ENCODE measurements at places on chromosomes 5 and 9. TPM values are rescaled to one million over a fixed set of nuclear protein-coding genes. Genes with fewer than 3 reads are reported as not detected.

The INSL4 gene
- not detected for total RNA-seq

The FOXD4L6 gene
- total RNA-seq, result not detected

The NFIL3 gene
- total RNA-seq, result 68.6 TPM

The C9orf43 gene
- total RNA-seq, result 0.90 TPM

The QRFP gene
- not detected for total RNA-seq

The ACOT12 gene
- total RNA-seq, result not detected

The PCDHGA6 gene
- total RNA-seq, result 0.15 TPM

The ADCY2 gene
- not detected for total RNA-seq

The PDE8B gene
- not detected for total RNA-seq

The FOXD4L5 gene
- not detected for total RNA-seq

The SLCO4C1 gene
- 0.09 TPM for total RNA-seq

The SREK1 gene
- 54.7 TPM for total RNA-seq

The CBY3 gene
- 0.57 TPM for total RNA-seq

Data from CD8-positive, alpha-beta memory T cell (primary cell).